ENCODE measurements at places on chromosomes 5 and 9.

- DNase-seq: no peak
Measured at GRCh38 chr9:78005231-78006002, 26.2 kb downstream of the GNAQ start.

GRCh38 chr9:7287986-7288385 is 511.6 kb downstream of the DMAC1 start:
- DNase-seq: no peak

DNA sequence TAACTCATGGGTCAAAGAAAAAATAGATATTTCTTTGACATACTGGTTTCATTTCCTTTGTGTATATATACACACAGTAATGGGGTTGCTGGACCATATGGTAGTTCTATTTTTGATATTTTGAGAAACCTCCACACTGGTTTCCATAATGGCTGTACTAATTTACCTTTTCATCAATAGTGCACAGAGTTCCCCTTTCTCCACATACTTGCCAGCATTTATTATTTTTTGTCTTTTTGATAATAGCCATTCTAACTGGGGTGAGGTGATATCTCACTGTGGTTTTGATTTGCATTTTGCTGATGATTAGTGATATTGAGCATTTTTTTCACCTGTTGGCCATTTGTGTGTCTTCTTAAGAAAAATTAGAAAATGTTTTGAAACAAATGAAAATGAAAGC is 78.4 kb upstream of the CKMT2 start:
- no peak for DNase-seq

DNA sequence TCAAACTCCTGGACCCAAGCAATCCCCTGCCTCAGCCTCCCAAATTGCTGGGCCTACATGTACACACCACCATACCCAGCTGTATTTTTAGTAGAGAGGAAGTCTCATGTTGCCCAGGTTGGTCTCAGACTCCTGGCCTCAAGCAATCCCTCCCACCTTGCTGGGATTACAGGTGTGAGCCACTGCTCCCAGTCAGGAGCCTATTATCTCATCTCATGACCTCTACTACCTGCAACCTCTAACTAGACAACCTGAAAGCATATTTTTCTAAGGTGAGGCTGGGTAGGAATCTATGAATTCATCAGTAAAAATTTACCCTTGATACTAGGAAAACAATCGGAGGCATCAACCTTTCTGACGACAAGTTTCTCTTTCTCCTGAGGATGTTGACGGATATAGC is 10.0 kb downstream of the FAM13B start:
- no peak for DNase-seq

DNA sequence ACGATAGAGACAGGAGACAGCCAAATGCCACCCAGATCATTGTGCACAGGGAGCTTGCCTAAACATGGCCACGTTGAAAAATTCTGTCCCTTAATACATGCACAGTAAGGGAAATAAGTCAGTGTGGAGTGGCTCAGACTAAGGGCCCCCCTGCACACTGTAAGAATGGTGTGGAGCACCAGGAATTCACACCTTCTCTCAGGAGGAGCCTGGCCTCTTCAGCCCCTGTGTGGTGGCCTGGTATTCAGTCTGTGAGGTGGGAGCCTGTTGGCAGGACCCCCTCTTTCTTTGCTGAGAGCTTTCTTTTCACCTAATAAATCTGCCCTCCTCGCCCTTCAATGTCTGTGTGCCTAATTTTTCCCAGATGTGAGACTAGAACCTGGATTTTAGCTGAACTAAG is 66.1 kb upstream of the RASGRF2 start:
- DNase-seq: no peak

GRCh38 chr9:116986015-116986414 is 298.9 kb downstream of the TRIM32 start:
- DNase-seq: no peak

- peak; percentile 39 for DNase-seq
Measured at GRCh38 chr9:14846871-14847311, 63.3 kb downstream of the FREM1 start.

GRCh38 chr9:130579738-130580463 is 524 bp downstream of the FUBP3 start:
- DNase-seq: peak; percentile 33

- DNase-seq: peak; percentile 12
Measured at GRCh38 chr9:77375956-77376532, 198.7 kb downstream of the VPS13A start.

DNA sequence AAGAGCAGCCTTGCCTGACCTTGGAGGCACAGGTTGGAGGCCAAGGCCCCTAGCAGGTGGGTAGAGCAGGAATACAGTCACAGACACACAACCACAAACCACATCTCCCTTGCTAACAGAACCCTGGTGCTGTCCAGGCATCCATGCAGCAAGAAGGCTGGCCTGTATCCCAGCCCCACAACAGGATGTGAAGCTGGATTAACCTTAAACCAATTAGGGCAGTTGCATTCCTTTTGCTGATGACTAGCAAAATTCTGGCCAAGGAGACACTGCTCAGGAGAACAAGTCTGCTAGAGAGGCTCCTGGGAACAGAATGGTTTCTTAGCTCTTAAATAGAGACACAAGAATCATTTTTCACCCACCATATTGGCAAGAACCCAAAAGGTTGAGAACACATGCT is 97.8 kb downstream of the C5orf15 start:
- DNase-seq: peak; percentile 31

DNA sequence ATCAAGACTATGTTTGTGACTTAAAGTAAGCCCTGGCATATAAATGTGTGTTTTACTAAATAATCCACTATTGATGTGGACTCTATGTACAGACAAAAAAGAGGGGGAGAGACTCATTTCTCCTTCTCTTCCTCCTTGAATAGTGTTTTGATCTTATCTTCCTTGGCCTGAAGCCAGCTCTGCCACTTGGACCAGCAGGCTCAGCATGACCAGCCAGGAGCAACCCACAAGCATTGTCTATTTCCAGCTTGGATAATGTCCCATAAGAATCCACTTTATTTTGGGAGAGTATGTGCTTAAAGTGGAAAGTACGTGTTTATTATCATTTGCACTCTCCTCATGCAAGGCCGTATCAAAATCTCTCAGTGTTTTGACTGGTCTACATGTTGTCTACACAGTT is 23.8 kb upstream of the SLC46A2 start:
- no peak for DNase-seq

DNA sequence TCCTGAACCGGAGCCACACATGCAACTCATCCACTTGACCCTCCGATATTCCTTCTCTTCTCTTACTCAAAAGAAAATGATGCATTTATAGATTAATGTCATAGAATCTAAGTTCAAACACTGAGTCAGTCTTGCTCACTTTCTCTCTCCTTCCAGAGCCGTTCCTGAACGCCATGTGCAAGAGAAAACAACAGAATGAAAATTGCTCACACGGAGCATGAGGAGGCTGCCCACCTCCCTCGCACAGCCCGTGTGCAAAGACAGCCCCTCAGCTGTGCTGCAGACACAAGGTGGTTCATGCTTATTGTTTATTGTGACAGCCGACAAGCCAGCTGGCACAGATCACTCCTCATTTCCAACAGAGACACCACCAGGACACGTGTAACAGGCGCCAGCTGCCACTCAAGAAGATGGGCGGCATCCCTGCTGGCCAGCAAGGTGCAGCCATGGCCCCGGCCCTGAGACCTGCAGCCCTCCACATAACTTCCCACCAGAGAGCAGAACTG is 290.8 kb downstream of the GLIS3 start:
- no peak for DNase-seq

DNA sequence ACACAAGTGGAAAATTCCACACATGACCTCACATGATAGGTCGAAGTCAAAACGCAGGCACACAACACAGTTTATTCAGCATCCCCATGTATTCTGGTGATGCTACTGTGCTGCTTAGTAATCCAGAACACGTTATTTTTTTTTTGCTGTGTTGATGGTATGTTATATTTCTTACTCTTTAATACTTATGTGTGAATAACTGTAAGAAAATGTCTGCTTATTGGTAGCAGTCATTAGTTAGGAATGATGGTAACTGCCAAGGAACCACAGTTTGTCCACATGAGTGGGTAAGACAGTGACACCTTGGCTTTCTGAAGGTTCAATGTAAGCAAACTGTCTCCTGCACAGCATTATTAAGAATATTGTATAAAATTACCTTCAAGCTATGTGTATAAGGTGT is 107.7 kb upstream of the DAPK1 start:
- no peak for DNase-seq

Data from mesenchymal stem cell (in vitro differentiated cells and primary cell).